ENCODE measurements at places on chromosomes 2 and 18.
A peak's percentile ranks its signal among the peaks of the same experiment; 100 is the strongest.

- DNase-seq = no peak
Observed at GRCh38 chr2:240947176-240947575, 41.0 kb downstream of the CROCC2 start.

GRCh38 chr18:78728784-78729467, 250.7 kb upstream of the SALL3 start:
- no peak for DNase-seq

GRCh38 chr18:14976736-14977430, 228.9 kb downstream of the ANKRD30B start:
- no peak for DNase-seq

- peak; percentile 59 for DNase-seq
Observed at GRCh38 chr2:41853427-41854191, 194.2 kb upstream of the PKDCC start.

GRCh38 chr2:160564591-160564990, 71.0 kb upstream of the RBMS1 start:
- no peak for DNase-seq

DNA sequence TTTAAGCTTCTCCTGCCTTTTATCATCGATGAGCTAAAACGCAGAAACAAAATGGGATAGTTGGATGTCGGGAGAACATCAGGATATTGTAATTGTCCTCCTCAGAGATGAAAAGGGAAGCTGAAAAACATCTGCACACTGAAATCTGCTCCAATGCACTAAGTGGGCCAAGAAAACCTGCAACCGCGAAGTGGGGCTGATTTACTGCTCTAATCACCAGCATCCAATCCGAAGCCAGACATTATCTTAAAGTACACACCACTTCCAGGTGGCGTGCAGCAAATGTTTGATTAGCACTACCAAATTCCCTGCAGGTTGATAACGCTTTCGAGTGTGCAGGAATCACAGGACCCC, 230.3 kb upstream of the SLC14A2 start:
- no peak for DNase-seq

- no peak for DNase-seq
Observed at GRCh38 chr2:88042476-88042875, 13.1 kb downstream of the KRCC1 start.

DNA sequence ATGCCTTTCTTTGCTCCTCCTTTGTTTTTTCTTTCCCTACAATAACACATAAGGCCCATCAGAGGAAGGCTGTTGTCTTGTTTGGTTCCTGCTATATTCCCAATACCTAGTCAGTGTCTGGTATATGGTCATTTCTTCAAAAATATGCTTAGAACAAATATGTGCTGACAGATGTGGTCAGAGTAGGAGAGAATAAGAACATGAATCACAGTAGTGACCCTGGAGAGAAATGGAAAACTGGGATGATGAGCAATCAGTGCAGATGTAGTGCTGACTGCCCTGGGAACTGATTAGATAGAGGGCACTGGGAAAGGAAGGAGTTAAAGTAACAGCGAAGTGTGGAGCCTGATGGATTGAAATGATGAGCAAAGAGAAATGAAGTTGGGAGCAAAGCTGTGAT, 189.4 kb upstream of the LHCGR start:
- no peak for DNase-seq

DNA sequence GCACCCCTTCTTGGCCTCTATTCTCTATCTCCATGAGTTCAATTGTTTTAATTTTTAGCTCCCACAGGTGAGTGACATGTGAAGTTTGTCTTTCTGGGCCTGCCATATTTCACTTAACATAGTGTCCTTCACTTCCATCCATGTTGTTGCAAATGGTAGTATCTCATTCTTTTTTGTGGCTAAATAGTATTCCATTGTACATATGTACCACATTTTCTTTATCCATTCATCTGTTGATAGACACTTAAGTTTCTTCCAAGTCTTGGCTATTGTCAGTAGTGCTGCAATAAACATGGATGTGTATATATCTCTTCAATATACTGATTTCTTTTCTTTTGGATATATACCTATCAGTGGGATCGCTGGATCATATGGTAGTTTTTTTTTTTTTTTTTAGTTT, 9.0 kb downstream of the STRADB start:
- no peak for DNase-seq

DNA sequence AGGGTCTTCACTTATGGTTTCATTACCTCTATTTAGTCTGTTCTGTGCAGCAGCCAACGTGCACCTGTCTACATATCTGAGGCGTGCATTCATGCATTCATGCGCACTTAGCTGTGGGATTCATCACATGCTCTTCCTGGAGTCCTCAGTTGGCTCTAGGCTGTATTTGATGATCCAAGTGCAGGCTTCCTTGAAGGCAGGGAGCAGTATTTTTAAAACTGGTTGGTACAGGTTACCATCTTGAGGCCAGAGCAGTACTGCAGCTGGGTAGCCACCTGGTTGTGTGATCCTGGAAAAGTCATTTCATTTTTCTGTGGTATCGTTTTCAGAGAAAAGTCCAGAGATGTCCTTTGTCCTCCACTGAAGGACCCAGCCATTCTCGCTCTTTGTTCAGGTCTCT, 109.8 kb downstream of the EN1 start:
- no peak for DNase-seq

GRCh38 chr2:239809391-239809790, 215.8 kb downstream of the NDUFA10 start:
- no peak for DNase-seq

- no peak for DNase-seq
Observed at GRCh38 chr2:188068093-188068492, 223.6 kb upstream of the GULP1 start.

- DNase-seq = no peak
Observed at GRCh38 chr2:112622528-112622849, 23.2 kb upstream of the SLC20A1 start.

GRCh38 chr2:176096986-176097819, 2.4 kb upstream of the HOXD12 start:
- DNase-seq = peak; percentile 76

DNA sequence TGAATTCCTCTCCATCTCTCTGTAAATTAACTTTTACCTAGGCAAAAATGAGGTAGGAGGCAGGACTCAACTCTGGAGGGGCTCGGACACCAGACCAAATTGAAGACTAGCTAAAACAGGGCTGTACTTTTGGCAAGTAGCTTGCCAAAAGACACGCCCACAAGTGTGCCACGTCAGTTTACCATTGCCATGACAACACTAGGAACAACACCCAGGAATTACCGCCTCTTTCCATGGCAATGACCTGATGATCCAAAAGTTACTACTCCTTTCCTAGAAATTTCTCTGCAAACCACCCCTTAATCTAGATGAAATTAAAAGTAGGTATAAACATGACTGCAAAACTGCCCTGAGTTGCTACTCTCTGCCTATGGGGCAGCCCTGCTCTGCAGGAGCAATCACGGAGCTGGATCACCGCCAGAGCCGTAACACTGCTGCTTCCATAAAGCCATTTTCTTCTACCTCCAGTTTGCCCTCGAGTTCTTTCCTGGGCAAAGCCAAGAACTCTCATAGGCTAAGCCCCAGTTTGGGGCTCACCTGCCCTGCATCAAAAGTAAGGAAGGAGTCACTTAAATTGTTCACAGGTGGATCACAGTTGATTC, 66.0 kb upstream of the FAM136A start:
- no peak for DNase-seq

- no peak for DNase-seq
Observed at GRCh38 chr2:78811955-78812610, 213.4 kb upstream of the REG3G start.

DNA sequence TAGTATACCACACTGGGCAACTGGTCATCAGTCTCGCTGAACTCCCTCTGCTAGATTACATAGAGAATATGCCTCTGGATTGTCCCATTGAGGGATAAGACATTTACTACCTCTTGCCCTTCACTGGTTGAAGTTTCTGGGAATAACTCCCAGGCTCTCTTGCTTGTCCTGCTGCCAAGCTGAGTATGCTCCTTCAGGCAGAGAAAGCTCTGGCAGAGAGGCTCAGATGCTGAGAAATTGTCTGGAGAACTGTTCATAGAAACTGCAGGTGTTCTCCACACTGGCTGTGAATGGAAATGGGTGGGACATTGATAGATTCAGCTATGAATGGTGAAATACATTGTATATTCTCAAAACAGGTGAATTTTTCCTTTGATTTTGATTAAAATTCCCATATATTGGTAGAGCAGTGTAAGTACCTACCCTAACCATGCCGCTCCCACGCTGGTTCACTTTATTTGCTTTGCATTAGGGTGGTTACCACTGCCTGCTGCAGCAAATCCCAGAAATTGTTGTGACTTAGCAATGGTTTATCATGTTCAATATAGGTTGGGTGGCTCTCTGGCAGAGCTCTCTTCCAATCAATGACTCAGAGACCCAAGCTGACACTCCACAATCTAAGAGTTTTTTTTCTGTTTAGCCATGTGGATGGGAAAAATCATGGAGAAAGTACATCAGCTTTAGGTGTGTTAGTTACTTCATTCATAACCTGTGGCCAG, 36.7 kb downstream of the FAM117B start:
- no peak for DNase-seq

DNA sequence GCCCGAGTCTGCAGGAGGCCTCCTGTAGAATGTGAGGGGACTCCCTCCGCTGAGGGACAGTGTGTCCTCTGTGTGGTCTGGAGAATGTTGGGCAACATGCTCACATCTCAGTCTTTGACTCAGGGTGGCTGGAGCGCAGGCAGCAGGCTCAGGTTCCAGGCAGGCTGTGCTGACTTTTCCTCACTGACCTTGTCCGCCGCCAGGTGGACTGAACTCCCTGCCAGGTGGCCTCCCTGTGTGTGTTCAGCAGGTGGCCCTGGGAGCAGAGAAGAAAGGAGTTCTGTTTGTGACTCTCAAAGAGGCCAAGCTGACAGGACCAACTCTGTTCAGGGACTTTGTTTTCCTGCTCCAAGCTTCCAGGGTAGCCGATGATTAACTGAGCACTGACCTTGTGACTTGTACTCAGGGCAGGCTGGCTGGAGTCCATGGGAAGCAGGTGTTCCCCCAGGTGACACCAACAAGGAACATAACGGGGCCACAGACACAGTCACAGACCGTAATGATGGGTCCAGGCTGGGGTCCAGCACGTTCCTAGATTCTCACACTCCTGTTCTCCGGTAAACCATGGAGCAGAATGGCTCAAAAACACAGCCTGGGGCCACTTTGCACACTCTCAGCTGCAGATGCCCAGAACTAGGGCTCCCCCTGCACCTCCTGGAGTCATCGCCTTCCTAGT, 439.8 kb downstream of the RNF144A start:
- DNase-seq = no peak

GRCh38 chr2:15729709-15730544, 138.3 kb downstream of the DDX1 start:
- DNase-seq = no peak

DNA sequence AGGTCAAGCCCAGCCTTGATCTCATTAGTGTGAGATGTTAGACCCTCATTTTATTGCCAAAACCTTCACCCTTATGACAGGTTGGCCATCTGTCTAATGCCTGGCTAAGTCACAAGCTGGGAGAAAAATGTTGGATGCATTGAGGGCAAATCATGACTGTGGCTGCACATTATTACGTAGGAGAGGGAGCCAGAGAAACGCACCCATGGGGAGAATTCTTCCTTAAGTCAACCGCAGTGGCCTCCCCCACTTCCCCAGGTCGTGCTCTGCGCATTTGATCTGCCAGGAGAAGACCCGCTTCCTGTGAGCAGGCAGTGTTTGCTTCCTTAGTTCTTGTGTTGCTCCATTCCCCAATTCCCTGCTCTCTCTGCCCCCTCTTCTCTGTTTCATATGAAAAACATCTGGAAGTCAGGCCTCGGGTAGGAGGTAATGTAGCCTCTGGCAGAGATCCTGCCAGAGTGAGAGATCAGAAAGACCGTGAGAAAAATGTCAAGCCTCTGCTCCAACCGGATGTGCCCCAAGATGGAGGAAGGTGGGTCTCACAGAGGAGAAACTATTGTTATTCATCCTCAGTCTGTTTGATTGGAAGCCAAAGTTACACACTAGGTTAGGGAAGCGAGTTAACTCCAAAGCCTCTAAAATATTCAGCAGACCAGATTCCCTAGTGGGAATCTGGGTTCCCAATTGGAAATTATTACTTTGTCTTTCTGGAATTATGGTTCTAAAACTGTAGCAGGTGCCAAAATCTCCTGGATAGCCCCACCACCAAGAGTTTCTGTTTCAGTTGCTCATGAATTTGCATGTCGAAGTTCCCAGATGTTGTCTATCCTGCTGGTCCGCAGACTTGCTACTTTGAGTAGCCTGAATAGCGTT, 144.3 kb upstream of the PELI1 start:
- DNase-seq = no peak

- peak; percentile 20 for DNase-seq
Observed at GRCh38 chr2:232761301-232761907, 15.0 kb downstream of the KCNJ13 start.

- DNase-seq = no peak
Observed at GRCh38 chr2:166090346-166090745, 37.5 kb downstream of the SCN1A start.

DNA sequence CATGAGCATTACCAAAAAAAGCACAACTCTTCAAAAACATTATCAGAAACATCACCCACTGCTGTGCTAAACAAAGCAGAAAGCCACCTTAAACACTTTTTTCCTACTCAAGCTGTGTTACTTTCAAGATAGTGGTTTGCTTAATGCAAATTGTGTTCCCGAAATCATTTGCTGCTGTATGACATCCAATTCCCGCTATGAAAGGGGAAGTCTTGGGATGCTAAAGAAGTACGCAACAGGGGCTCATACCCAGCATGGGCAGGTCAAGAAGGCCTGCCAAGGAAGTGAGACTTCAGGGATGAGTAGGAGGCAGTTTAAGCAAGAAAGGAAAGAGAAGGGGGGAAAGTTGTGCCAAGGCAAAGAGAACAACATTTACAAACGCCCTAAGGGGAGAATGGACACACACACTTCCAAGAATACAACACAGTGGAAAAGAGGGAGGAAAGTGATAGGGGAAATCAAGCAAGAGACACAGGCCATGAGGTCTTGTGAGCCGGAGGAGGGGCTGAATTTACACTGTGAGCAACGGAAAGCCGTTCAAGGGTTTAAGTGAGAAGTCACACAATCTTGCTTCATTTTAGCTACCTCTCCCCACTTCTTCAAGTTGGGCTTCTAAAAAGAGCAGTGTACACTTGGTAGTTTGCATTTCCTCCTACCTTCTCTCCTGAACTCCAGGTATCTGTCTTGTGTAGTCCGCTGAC, 4.0 kb downstream of the PTPN2 start:
- DNase-seq = no peak

DNA sequence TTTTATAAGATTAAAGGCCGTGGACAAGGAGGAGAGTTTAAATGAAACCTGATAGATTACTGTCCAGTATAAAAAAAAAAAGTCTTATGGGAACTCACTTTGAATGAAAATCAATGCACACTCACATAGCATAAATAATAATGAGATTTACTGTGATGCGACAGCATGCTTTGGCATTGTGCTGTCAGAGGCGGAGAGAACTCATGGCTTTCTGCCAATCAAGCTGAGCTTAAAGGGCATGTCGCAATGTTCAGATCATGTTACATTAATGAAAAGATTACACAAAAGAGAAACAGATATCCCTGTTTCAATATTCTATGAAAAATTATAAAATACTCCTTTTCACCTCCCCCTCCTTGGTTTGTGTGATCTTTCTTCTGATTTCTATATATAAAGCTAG, 310.8 kb downstream of the ERBB4 start:
- peak; percentile 7 for DNase-seq

DNA sequence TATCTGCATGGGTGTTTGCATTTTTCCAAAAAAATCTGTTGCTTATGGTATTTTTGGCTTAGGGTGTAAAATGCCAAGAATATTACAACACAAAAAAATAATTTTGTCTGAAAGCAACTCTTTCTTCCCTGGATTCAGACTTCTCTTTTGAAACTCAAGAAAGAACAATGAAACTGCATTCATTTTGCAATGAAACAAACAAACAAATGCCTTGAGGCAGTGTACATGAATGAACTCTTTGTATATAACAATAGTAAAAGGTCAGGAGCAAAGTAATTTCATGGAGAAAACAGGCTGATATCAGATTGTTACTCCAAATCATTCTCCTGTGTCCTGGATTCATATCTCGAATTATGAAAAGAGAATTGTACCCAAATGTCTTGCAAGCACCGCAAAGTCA, 301.6 kb upstream of the CDH20 start:
- DNase-seq = no peak
